Left kidney (tissue), 8 donors: ENCODE measurements at places on chromosomes 3 and 15. TPM values are rescaled to one million over a fixed set of nuclear protein-coding genes. Genes with fewer than 3 reads are reported as not detected.

LRRC31 gene
- polyA plus RNA-seq, result 0.38 TPM

UROC1 gene
- polyA plus RNA-seq, result 0.15 TPM

TMIE gene
- 0.47 TPM for polyA plus RNA-seq

EFCAB12 gene
- 5.9 TPM for polyA plus RNA-seq

FBXL2 gene
- polyA plus RNA-seq, result 28.7 TPM

IGSF10 gene
- polyA plus RNA-seq, result 3.5 TPM

GOLGA8H gene
- polyA plus RNA-seq, result 2.4 TPM

THPO gene
- polyA plus RNA-seq, result 3.3 TPM

PAQR9 gene
- 0.68 TPM for polyA plus RNA-seq

CHST13 gene
- 3.5 TPM for polyA plus RNA-seq

KLHL40 gene
- not detected for polyA plus RNA-seq

LTK gene
- polyA plus RNA-seq, result 1.7 TPM

ACAD11 gene
- 58.7 TPM for polyA plus RNA-seq

CLDN16 gene
- polyA plus RNA-seq, result 35.6 TPM

FAM107A gene
- 4.2 TPM for polyA plus RNA-seq

IL16 gene
- 4.9 TPM for polyA plus RNA-seq

SNX22 gene
- 1.9 TPM for polyA plus RNA-seq

SAMD7 gene
- not detected for polyA plus RNA-seq
